IMR-90 (cell line): ENCODE measurements at places on chromosomes 1 and 21. TPM values are rescaled to one million over a fixed set of nuclear protein-coding genes. Genes with fewer than 3 reads are reported as not detected.

GRCh38 chr1:16367968-16368890, 1.2 kb downstream of the SZRD1 start:
- peak; percentile 60 for DNase-seq

GRCh38 chr1:217369996-217370551, 260.8 kb downstream of the GPATCH2 start:
- no peak for DNase-seq

DNA sequence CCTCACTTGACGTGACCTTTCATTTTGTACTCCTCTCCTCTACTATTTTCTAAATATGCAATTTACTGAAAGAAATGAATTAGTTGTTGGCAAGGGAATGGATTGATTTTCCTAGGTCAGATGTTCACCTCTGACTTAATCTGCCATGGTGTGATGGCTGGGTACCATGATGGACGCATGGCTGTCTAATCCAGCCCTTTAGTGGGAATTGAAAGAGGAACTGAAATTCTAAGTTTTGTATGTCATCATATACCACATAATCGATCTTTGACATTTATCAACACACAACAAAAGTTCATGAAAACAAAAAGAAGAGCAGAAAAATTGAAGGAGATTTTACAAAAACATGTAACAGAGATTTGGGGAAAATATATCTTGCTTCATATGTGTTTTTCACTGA, 331.3 kb upstream of the SNX7 start:
- DNase-seq = no peak

DNA sequence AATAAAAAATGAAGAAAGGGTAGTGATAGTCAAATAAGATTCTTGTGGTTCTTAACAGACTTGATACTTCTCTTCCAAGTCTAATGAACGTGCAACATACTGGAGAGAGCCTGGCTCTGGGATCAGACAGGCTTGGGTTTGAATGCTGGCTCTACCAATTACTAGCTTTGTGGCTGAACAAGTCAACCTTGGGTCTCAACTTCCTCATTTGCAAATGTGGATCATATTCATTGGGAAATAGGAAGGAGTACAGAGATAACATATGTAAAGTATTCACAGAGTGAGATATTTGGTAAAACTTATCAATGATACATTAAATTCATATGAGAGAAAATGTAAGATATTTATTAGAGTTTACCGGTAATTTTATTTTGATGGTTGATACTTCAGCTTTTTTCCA, 2.0 kb downstream of the EDEM3 start:
- DNase-seq = no peak

PTGFR gene
- 5.4 and 8.6 TPM in 2 replicates for total RNA-seq

CRP gene
- not detected in 2 replicates for total RNA-seq

YARS1 gene
- total RNA-seq = 149 and 166 TPM in 2 replicates

DNA sequence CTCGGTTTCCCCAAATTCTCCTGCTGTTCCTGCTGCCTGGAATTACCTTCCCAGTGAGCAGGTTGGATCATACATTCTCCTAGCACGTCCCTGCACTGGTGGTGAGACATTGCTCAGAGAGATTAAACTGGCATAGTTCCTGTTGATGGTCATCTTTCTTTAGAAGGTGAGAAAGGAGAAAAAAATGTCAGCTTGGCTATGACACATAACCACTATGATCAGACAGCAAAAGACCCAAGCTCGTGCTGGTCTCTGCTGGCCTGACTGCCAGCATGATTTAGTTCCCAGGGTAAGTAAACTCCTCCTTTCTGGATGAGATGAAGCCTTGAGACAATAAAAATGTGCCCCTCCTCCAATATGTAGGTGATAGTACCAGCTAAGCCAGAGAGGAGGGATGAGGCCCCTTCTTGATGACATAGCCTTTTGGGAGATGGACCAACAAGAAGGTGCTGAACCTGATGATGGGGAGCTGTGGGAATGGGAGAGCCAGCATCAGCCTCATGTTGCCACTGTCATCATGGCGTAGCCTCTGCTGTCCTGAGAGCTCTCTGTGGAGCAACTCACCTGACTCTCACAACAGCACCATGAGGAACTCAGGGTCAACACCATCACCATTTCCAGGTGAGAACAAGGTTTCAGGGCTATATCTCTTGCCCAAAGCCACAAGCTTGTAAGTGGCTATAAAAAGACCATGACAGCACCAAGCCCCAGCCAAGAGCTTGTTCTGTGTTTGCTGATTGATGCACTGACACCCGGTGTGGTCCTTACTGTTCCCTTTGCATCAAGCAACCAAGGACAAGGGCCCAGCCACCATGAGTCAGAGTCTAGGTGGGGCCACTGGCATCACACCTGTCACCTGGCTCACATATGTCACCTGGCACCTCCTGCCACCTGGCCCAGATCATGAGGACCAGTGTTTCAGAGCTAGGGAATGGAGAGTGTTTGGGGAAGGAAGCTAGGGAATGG, 200.0 kb downstream of the MATN1 start:
- DNase-seq = peak; percentile 48

DNA sequence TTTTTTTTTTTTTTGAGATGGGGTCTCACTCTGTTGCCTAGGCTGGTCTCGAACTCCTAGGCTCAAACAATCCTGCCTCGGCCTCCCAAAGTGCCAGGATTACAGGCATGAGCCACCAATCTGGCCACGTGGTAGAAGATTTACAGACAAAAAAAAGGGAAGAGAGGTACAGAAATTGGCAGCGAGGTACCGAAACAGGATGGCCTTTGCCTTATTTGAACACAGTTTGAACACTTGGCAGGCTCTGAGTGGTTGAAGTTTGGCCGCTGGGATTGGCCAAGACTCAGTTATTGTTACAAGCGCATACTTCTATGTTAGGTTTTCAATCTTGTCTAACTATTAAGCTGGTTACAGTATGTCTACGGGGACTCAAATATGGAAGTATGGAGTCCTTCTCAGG, 6.2 kb upstream of the AADACL4 start:
- DNase-seq = no peak
